Mesothelial cell of epicardium (in vitro differentiated cells): ENCODE measurements at places on chromosomes 6 and 20.
A peak's percentile ranks its signal among the peaks of the same experiment; 100 is the strongest.

DNA sequence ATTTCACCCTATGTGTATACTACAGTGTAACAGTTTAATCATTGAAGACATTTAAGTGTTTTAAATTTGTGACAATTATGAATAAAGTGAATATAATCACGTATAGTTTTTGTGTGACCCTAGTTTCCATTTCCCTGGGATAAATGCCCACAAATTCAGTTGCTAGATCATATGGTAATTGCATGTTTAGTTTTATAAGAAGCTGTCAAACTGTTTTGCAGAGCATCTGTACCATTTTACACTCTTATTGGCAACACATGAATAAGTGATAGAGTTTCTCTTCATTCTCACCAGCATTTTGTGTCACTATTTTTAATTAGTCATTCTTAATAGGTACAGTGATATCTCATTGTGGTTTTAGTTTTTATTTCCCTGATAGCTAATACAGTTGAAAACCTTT is 7.3 kb downstream of the VTA1 start:
- H3K27me3 ChIP-seq, result no peaks in the 10 kb centered on the region
- H3K27ac ChIP-seq, result no peak overlapping the region
- H3K4me3 ChIP-seq, result no peak overlapping the region
- no peak for DNase-seq
- H3K4me1 ChIP-seq, result peaks cover 11% of the 10 kb centered on the region

- H3K27me3 ChIP-seq, result no peaks in the 10 kb centered on the region
- H3K27ac ChIP-seq, result peak overlapping the region; percentile 79
- no peak overlapping the region for H3K4me3 ChIP-seq
- H3K4me1 ChIP-seq, result peaks cover 18% of the 10 kb centered on the region
Observed at GRCh38 chr6:4848382-4849068, 72.3 kb downstream of the CDYL start.

DNA sequence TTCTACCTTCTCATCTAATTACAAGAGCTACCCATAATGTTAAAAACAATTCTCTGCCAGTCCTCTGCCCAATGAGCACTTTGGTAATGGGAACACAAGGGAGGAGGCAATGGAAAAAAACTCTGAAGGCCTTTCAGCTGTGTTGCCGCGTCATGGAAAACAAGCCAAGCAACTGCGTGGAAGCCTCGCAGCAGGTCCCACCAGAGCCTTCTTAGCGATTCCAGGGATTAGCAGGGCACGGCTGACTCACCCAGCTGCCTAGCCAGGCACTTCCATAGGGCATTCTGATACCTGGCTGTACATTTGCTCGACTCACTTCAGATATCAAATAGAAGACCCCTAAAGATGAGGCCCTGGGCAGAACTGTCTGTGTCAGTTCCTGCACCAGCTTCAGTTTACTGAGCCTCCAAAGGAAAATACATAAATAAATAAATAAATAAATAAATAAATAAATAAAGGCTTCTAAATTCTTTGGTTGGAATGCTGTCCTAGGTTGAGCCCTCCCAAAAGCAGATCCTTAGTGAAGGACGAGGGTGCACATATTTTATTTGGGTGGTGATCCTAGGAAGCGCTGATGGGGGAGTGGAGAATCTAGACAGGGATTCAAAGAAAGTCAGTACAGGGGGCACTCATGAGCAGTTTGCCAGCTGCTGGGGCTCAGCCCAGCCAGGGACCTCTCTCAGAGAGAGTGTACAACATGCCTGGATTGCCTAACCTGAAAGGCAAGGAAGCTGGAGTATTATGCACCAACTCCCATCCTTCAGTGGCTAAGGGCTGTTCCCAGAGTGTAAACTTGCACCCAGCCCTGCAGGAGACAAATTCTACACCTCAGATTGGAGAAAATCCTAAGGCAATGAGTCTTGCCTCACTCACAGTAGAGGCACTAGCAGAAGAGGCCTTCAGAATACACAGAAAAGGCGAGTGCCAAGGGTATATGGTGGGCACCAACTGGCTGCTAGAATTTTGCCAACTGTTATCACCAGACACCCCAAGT is 18.2 kb downstream of the SNAP25 start:
- no peak overlapping the region for H3K4me3 ChIP-seq
- DNase-seq, result no peak
- H3K27ac ChIP-seq, result no peak overlapping the region
- peaks cover 3% of the 10 kb centered on the region for H3K4me1 ChIP-seq
- peaks cover 11% of the 10 kb centered on the region for H3K27me3 ChIP-seq
- H3K36me3 ChIP-seq, result no peaks in the 10 kb centered on the region

- no peaks in the 10 kb centered on the region for H3K36me3 ChIP-seq
- no peaks in the 10 kb centered on the region for H3K27me3 ChIP-seq
- peaks cover 34% of the 10 kb centered on the region for H3K4me1 ChIP-seq
- H3K4me3 ChIP-seq, result no peak overlapping the region
Observed at GRCh38 chr6:157859775-157860504, 36.9 kb downstream of the SNX9 start.

GRCh38 chr6:24603241-24603640 is 42.8 kb downstream of the KIAA0319 start:
- no peak for DNase-seq
- peaks cover 5% of the 10 kb centered on the region for H3K27me3 ChIP-seq
- no peaks in the 10 kb centered on the region for H3K4me1 ChIP-seq

GRCh38 chr6:42781796-42782688 is at the start of gene BICRAL:
Gene BICRAL (plus strand): TSS chr6:42782052. CDS start chr6:42822023, 39,971 bp downstream.
- no peaks in the 10 kb centered on the region for H3K36me3 ChIP-seq
- no peaks in the 10 kb centered on the region for H3K27me3 ChIP-seq
- H3K4me1 ChIP-seq, result peaks cover 34% of the 10 kb centered on the region

- no peaks in the 10 kb centered on the region for H3K27me3 ChIP-seq
- H3K36me3 ChIP-seq, result no peaks in the 10 kb centered on the region
- no peak for DNase-seq
- peaks cover 39% of the 10 kb centered on the region for H3K4me1 ChIP-seq
- H3K4me3 ChIP-seq, result peak overlapping the region; percentile 85
Observed at GRCh38 chr6:121437851-121438651, 2.6 kb downstream of the GJA1 start.

- no peak overlapping the region for H3K27ac ChIP-seq
- H3K36me3 ChIP-seq, result no peaks in the 10 kb centered on the region
- peaks cover 5% of the 10 kb centered on the region for H3K27me3 ChIP-seq
- H3K4me1 ChIP-seq, result peaks cover 27% of the 10 kb centered on the region
- H3K4me3 ChIP-seq, result no peak overlapping the region
- no peak for DNase-seq
Observed at GRCh38 chr6:11277275-11278206, 45.1 kb upstream of the NEDD9 start.

DNA sequence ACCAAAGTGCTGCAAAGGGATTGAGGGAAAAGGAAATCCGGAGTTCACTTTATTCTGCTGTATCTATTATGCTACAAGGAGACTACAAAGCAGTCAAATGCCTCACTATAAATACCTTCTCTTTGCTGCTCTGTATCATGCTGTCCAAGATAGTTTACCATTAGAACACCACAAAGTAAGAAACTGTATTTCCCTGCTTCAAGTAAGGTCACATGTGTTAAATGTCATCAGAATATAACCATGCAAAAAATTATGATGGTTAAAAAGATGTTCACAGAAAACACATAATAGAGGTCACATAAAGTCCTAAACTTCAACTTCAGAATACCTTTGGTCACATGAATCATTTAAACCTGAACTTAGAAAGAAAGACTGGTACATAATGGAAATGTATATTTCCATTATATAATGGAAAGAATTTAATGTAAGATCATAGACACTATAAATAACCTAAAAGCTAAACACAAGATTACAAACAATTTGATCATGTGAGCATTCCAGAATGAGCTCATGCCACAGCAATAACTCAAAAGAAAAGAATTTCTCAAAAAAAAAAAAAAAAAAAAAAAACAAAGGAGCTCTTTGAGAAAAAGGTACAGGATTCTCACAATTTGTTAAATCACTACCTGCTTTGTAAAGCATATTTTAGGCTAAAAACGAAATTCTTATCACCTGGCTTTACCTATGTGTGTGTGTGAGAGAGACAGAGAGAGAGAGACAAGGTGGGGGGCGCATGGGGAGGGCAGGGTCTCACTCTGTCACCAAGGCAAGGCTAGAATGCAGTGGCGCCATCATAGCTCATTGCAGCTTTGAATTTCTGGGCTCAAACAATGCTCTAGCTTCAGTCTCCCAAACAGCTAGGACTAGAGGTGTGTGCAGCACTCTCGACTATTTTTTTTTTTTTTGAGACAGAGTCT is 58.7 kb downstream of the KIF13A start:
- peaks cover 61% of the 10 kb centered on the region for H3K4me1 ChIP-seq
- H3K36me3 ChIP-seq, result no peaks in the 10 kb centered on the region
- H3K4me3 ChIP-seq, result no peak overlapping the region
- peak overlapping the region; percentile 95 for H3K27ac ChIP-seq

DNA sequence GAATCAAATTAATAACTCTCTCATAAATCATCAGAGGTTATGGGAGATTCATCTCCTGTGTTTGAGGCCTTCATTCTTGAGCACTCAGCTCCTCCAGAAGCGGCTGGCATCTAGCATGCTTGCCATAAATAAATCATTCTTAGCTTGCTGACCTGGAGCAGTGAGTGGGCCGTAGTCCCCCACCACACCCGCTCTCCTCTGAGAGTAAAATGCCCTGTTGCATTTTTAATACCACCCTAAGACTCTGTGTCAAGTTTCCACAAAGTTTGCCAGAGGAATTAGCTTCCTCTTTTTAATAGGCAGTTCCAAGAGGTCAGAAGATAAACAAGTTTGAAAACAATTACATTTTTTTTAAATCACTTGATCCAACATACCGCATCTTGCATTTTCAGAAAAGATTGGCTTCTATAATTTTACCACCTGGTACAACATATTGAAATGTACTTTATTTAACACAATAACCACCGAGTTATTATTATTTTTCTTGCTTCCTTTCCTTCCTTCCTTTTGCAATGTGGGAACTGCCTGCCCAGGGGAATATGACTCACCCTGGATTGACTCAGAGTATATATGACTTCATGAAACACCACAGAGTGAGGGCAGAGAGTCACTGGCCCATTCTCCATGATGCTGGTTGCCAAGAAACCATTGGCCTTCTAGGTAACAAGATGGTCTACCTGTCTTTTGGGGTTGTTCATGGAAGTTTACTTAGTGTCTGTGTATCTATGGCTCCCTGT is 29.4 kb upstream of the CLIC5 start:
- H3K27ac ChIP-seq, result no peak overlapping the region
- no peaks in the 10 kb centered on the region for H3K36me3 ChIP-seq
- no peaks in the 10 kb centered on the region for H3K27me3 ChIP-seq
- DNase-seq, result no peak
- no peak overlapping the region for H3K4me3 ChIP-seq

DNA sequence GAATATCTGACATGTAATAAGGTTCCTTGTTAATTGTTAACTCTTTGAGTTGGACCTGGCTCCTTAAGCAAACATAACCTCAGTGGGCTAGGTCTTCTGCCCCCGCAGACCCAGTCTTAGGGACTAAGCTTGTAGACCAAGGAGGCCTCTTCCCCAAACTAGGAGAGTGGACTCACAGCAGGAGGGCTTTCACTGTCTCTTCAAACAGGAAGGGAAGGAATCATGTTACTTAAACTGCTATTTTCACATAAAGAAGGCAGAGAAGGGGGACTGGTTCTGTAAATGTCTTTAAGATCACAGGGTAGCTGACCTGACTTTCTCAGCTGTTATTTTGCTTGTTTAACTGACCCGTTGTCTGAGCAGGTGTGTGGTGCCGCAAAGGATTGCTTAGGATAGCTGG is 34.9 kb upstream of the PRDM1 start:
- peaks cover 63% of the 10 kb centered on the region for H3K27me3 ChIP-seq
- H3K4me1 ChIP-seq, result peaks cover 6% of the 10 kb centered on the region
- DNase-seq, result no peak
- no peak overlapping the region for H3K4me3 ChIP-seq
- no peak overlapping the region for H3K27ac ChIP-seq
- no peaks in the 10 kb centered on the region for H3K36me3 ChIP-seq

GRCh38 chr6:4778086-4778485 is 1.9 kb downstream of the CDYL start:
- peak overlapping the region; percentile 87 for H3K4me3 ChIP-seq
- peaks cover 9% of the 10 kb centered on the region for H3K36me3 ChIP-seq
- peaks cover 55% of the 10 kb centered on the region for H3K4me1 ChIP-seq
- peak overlapping the region; percentile 88 for H3K27ac ChIP-seq
- no peak for DNase-seq
- H3K27me3 ChIP-seq, result peaks cover 13% of the 10 kb centered on the region

GRCh38 chr6:142550310-142551063 is 248.7 kb downstream of the ADGRG6 start:
- H3K4me1 ChIP-seq, result no peaks in the 10 kb centered on the region
- H3K4me3 ChIP-seq, result no peak overlapping the region
- no peak overlapping the region for H3K27ac ChIP-seq
- no peaks in the 10 kb centered on the region for H3K27me3 ChIP-seq
- DNase-seq, result no peak

GRCh38 chr20:58870293-58871014 is 17.9 kb downstream of the GNAS start:
- DNase-seq, result peak; percentile 83
- no peak overlapping the region for H3K27ac ChIP-seq
- peaks cover 12% of the 10 kb centered on the region for H3K4me1 ChIP-seq
- H3K4me3 ChIP-seq, result no peak overlapping the region
- no peaks in the 10 kb centered on the region for H3K27me3 ChIP-seq
- H3K36me3 ChIP-seq, result no peaks in the 10 kb centered on the region

DNA sequence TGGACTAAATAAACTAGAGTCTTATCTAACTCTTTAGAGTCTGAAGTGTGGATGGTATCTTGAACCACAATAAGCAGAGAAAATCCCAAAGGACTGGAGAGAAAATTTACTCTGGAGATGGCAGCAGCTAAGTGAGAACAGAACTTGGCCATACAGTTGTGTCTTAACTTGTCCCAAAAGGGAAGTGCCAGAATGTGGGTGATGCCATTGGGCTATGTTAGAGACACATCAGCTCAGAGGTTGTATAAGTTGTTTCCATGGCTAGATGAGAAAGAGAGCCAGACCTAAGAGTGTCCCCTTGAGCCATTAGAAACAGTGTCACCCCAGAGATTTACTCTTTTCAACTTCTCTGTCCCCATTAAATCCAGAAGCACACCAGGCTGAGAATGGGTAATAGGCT is 36.2 kb downstream of the FOXO3 start:
- peaks cover 66% of the 10 kb centered on the region for H3K4me1 ChIP-seq
- peak overlapping the region; percentile 22 for H3K27ac ChIP-seq
- no peak overlapping the region for H3K4me3 ChIP-seq
- DNase-seq, result no peak
- H3K27me3 ChIP-seq, result no peaks in the 10 kb centered on the region
- H3K36me3 ChIP-seq, result peaks cover 2% of the 10 kb centered on the region

- DNase-seq, result no peak
- peaks cover 31% of the 10 kb centered on the region for H3K4me1 ChIP-seq
- no peaks in the 10 kb centered on the region for H3K36me3 ChIP-seq
Observed at GRCh38 chr6:11009353-11009752, 34.8 kb downstream of the ELOVL2 start.

- peak overlapping the region; percentile 59 for H3K27ac ChIP-seq
- peaks cover 7% of the 10 kb centered on the region for H3K36me3 ChIP-seq
- no peaks in the 10 kb centered on the region for H3K27me3 ChIP-seq
- H3K4me1 ChIP-seq, result peaks cover 45% of the 10 kb centered on the region
- DNase-seq, result no peak
Observed at GRCh38 chr6:1689141-1689540, 79.4 kb downstream of the FOXC1 start.

DNA sequence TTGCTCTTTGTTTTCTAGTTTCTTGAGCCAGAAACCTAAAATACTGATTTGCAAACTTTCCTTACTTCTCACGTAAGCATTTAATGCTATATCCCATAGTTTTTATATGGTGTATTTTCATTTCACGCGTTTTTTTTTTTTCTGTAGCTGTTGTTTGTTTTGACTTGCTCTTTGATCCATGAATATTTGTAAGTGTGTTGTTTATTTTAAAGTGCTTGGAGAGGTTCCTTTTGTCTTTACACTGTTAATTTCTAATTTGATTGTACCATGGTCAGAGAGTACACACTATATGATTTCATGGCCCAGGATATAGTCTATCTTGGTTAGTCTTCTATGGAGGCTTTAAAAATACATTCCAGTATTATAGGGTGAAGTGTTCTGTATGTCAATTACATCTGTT is 84.8 kb upstream of the RNF217 start:
- no peaks in the 10 kb centered on the region for H3K27me3 ChIP-seq
- no peak overlapping the region for H3K4me3 ChIP-seq
- DNase-seq, result no peak
- H3K27ac ChIP-seq, result no peak overlapping the region
